ENCODE measurements at places on chromosomes 16 and 17.

GRCh38 chr16:56073508-56073907 lies 117.8 kb upstream of the GNAO1 start:
- DNase-seq = no peak

- DNase-seq = no peak
Observed at GRCh38 chr16:4216596-4216995, 25.3 kb downstream of the SRL start.

DNA sequence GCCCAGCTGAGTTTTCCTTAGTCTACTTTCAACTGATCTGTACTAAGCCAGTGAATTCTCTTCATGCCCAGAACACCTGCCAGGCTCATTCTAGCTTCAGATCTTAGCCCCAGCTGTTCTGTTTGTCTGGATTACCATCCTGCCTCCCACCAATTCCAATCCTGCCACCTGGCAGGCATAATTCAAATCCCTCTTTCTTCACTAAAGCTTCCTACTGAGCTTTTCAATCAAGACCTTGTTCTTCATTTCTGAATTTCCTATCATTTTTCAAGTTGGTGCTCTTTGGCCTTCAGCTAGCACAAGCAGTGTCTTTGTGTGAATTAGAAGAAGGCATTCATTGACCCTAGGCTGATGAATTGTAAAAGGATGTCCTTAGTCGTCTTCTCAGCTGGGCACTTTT lies 357.6 kb downstream of the UTP18 start:
- DNase-seq = no peak

DNA sequence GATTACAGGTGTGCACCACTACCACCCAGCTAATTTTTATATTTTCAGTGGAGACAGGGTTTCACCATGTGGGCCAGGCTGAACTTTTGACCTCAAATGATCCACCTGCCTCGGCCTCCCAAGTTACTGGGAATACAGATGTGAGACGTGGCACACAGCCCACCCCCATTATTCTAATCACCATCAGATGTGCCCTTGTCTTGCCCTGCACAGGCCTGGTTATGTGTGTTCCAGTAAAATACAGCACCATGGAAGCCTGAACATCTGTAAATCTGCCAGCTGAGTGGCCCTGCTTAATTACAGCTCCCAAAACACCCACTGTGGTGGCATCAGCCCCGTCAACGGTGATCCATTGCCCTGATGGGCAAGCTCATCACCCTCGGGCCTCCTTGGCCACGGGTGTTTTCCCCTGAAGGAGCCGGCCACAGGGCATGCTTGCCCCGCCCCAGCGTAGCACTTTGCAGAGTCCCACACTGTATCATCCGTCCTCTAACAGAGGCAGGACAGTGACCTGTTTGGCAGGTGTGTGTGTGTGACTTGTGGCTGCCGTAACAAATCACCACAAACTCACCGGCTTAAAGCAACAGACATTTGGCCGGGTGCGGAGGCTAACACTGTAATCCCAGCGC lies 74.5 kb downstream of the RBFOX3 start:
- DNase-seq = no peak

DNA sequence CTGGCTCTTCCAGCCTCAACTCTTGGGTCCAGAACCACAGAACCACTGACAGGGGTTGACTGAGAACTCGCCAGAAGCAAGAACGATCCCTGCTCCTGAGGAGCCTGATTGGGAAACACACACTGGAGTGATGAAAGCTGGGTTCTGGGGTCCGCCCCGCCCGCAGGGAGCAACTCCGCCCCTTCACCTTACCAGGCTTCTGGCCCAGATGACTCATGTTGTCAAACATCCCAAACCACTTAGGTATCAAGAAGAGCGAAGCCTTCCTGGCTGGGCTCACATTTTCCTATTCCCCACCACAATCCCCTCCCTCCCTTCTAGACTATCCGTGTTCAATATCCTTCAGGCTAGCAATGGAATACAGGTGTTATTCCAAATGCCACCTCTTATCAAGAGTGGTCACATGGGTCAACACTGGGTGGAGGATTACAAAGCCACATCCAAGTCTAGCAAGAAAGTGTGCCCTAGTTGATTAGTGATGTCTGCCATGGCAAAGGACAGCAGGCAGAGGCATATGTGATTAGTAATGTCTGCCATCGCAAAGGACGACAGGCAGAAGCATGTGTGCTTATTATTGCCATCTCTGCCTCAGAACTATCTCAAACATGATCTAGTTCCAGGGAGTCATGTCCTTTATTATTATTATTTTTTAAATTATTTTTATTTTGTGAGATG lies 70.5 kb downstream of the TIMM22 start:
- no peak for DNase-seq

Data from fibroblast of skin of left biceps (primary cell).